ENCODE measurements at places on chromosomes 13 and 19.

DNA sequence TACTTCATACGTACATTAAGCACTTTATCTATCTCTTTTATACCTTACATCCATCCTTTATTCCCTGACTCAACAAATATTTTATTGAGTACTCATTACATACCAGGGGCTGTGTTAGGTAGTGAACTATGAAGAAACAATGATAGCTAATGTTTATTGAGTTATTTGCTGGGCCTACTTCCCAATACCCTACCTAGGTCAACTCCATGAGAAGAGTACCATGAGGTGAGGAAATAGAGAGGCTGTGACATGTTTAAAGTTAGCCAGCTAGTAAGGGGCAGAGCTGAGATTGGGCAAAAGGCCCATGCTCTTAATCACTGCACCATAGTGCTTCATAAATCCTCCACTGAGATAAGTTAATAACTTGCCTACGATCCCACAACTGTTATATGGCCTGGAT, 79.9 kb downstream of the FREM2 start:
- DNase-seq: no peak

GRCh38 chr19:41707502-41707812, 969 bp upstream of the CEACAM5 start:
- no peak for DNase-seq

- no peak for DNase-seq
These were observed 83.0 kb downstream of the POLR1D start for GRCh38 chr13:27704681-27705080.

DNA sequence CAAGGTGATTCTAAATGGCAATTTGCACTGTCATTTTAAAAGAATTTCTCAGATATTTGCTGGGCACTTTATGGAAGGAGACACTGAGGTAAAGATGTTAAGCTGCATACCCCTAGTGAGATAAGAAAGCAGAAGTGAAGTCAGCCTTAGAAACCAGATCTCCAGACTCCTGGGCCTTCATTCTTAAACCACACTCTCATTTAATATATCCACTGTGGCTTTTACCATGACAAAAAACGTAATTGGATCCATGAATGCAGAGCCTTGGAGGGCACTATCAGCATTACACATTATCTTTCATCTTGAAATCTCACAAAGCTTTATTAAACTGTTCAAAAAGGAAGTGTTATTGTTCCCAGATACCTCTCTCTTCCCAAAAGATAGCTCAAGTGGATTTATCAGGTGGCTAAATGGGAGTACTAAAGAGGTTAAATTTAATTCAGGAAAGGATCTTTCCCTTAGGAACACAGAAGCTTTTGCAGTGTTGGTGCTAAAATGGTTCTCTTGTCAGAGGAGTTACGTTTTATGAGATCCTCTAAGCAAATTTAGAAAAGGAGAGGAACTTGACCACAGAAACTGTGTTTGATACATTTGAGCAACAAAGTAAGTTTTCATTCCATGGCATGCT, 1060.4 kb downstream of the EFNB2 start:
- DNase-seq: no peak

DNA sequence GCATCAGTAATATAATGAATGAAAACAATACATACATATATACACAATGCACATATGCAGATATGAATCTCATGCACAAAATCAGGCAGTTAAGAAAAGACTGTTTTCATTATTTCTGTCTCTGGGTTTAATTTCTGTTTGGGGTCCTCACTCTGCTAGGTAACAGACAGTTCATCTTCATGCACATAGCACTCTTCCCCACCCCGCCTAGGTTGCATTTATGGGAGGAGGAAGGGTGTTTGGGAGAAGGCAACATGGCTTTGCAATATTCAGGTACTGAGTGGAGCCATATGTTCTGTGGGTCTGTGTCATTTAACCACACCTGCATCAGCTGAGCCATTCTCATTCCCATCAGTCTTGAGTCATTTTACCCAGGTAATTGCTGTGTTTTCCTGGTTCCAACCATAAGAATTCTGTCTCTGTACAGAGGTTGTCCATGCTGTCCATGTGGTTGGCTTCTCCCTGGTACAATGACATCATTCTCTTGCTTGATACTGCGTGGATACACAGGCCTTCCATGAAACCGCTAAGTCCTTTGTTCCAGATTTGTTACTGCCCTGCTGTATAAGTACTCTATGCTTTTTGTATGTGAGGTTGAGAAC, 45.3 kb downstream of the RFC3 start:
- DNase-seq: no peak

- no peak for DNase-seq
These were observed 58.7 kb upstream of the PABPC3 start for GRCh38 chr13:25037057-25037813.

DNA sequence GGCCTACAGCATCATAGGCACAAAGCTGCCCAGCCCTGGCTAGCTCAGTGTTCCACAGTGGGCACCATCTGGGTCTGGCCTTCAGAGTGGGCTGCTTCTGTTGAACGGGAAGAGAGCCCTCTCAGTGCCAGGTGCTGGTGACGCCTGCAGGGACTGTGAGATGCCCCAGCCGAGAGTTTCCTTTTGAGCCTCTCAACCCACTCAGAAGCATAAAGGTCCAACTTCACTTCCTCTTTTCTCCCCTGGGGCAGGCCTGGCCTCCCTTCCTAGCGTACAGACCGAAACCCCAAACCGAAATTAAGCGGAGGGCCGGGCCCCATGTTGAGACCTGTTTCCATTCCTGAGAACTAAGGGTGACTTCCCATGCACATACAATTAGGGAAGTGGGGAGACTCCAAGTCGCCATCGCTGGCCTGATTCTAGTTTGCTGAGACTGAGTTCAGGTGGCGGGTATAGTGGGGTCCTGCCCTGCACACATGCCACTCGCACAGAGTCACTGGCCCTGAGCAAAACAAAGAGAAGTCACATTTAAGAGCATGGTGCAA, 6.9 kb downstream of the RAB8A start:
- peak; percentile 56 for DNase-seq

GRCh38 chr13:35480346-35480745, 3.9 kb upstream of the MAB21L1 start:
- DNase-seq: no peak

GRCh38 chr13:68850160-68850559, 1257.5 kb upstream of the ATXN8OS start:
- no peak for DNase-seq

DNA sequence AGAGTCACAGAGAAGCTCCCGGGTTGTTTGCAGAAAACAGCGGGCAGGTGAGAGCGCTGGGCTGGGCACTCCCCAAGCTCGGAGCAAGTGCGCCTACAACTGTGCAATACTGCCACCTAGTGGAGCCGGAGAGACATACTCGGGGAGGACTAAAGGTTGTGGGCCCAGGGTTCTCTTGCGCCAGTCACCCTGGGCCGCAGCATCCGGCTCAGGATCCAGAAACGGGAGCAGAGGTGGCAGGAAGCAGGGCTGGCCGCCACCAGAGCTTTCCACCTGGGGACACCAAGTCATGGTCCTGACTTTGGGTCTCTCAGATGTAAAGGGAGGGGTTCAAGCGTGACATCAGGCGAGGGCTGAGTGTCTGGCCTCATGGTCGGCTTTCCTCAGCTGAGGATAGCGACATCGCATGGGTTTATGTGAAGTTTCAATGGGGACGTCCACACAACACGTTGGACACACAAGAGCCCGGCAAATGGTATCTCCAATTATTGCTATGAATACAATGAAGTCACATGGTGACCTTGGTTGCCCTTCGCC, 11.2 kb upstream of the KLK4 start:
- peak; percentile 74 for DNase-seq

GRCh38 chr19:4140237-4140711, 13.2 kb upstream of the CREB3L3 start:
- no peak for DNase-seq

DNA sequence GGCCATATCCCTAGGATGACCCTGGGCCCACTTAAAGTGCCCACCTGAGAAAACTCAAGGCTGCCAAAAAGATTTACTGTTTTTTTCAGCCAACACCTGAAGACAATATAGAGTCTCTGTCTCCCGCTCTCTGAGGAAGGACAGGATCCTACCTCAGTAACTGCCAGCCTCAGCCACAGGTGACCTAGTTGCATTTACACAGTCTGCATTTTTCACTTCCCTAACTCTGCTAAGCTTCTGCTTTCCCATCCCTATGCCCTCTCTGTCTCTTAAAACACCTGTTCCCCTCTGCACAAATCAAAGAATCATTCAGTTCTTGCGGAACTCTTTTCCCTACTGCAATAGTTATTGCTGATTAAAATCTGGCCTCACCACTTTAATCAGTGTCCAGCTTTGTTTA, 609.5 kb downstream of the UQCRFS1 start:
- no peak for DNase-seq

- DNase-seq: no peak
These were observed 65.1 kb upstream of the NPAS1 start for GRCh38 chr19:46954502-46954992.

DNA sequence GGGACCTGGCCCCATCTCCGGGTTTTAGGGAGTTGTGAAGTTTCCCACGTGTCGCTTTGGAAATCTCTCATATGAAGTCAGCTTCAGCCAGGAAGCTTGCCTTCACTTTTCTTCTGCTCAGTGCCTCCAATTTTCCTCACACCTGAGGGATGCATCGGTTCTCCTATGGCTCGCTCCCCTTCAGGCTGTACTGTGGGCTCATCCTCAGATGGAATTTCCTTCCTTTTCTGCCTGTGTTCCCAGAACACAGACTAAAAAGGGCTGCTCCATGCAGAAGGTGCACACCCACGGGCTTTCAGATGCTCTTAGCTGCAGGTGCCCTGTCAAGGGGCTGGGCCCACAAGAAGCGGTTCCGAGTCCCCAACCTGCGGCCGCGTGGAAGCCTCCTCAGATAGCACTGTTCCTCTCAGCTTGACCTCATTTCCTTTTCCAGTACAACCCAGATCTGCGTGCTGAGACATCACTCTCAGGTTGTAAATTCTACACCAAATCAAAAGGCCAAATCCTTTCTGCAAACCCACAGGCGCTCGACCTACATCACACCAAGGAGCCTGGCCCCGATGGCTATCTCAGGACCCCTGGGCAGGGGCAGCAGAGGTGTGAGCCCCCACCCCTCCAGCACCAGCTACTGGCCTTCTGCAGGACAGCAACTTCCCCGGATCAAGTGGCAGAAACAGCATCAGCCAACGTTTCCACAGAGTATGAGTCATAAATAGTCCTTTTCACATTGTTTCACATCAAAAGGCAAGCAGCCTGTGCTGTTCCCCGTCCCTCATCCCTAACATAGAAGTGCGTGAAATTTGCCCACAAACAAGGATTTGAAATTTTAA, 275.9 kb downstream of the ZNF536 start:
- DNase-seq: no peak

GRCh38 chr19:51564791-51565190, 6.3 kb upstream of the ZNF175 start:
- DNase-seq: no peak

- DNase-seq: no peak
These were observed 129.9 kb downstream of the GGACT start for GRCh38 chr13:100458673-100459072.

GRCh38 chr13:26498656-26499601, 58.6 kb upstream of the WASF3 start:
- DNase-seq: no peak

- no peak for DNase-seq
These were observed 21.5 kb upstream of the GARRE1 start for GRCh38 chr19:34232566-34233481.

GRCh38 chr19:18537431-18537830, 5.9 kb downstream of the FKBP8 start:
- no peak for DNase-seq

GRCh38 chr19:38685666-38686529, 38.4 kb downstream of the ACTN4 start:
- DNase-seq: no peak

DNA sequence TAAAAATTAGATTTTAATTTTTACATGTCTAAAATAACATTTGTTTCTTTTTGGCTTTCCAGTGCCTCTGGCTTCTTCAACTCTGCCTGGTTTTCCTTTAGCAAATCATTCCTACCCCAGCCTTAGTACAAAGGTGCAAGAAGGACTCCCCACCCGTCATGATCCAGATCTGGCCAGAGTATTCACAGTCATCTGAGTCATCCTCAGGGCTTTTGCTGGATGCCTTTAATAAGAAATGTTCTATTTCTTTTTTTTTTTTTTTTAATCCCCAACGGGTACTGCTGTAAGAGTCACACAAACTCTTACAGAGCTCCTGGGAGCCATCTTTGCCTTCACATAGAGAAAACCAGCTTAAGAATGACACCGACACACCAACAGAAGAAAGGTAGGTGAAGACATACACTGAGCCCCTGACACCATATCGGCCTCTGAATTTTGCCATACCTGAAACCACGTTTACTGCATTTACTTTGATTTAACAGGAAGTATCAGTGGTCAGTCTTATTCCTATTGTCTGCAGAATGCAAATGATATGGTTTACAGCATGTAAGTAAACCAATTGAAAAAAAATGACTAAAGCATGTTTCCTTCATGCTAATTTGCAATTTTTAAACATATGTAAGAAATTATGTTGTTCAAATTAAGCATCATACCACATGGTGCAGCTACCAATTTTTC, 184.4 kb downstream of the NALCN start:
- no peak for DNase-seq

DNA sequence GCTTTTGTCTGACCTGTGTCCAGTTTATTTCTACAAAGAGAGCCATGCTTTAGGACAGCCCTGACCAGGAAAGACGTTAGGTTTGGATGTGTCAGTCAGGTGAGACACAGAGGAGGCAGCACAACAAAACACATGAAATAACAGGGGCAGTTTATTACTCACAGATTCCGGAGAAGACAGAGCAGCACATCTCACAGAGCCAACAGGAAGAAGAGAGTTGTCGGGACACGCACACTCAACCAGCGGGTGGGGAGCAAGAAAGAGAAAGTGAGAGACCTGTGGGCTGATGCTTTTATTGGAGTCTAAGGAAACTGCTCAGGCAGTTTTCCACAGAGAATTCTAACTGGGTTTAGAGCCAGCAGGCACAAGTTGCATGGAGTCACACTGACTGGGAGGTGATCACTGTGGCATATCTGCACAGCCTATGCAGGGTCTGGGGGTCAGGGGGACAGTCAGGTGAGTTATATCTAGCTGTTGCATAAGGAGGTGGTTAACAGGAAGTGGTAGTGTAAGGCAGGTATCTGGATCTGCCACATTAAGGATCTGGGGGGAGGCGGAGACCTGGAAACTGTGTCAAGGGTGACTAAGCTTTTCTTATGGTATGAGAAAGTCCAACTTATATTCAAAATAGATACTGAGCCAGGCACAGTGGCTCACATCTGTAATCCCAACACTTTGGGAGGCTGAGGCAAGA, 24.1 kb upstream of the CEACAM20 start:
- no peak for DNase-seq

- peak; percentile 19 for DNase-seq
These were observed at the start of gene WDR87 for GRCh38 chr19:37905946-37906868. TSS of gene WDR87 (minus strand) at chr19:37906594. CDS start at chr19:37898239, 8,355 bp downstream.

DNA sequence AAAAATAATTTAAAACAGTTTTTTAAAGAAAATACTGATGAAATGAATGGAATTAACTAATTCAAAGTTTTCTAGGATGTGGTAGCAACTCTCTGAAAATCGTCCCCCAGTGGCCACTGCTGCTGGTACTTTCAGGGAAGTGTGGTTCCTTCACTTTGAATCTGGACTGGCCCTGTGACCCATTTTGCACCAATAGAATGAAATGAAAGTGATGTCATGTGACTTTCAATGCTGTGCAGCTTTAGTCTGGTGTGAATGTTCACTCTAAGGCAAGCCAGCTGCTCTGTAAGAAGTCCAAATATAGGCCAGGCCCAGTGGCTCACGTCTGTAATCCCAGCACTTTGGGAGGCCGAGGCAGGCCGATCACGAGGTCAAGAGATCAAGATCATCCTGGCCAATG, 26.4 kb upstream of the HNRNPA1L2 start:
- DNase-seq: no peak

GRCh38 chr13:41267106-41267505, 3.7 kb upstream of the MTRF1 start:
- DNase-seq: no peak

All from stimulated activated CD4-positive, alpha-beta T cell treated with anti-CD3 and anti-CD28 coated beads, Interleukin-15, amount 100 ng/mL, for 48 hours (primary cell).